ENCODE measurements at places on chromosomes 1 and 21. TPM values are rescaled to one million over a fixed set of nuclear protein-coding genes. Genes with fewer than 3 reads are reported as not detected.

Gene FAM151A
- total RNA-seq: 1.5 TPM

Gene VAV3
- 40.0 TPM for total RNA-seq

Gene ADGRL2
- total RNA-seq: 14.5 TPM

Gene AADACL3
- not detected for total RNA-seq

Gene ACKR1
- total RNA-seq: not detected

Gene SMCP
- total RNA-seq: not detected

Gene INKA2
- 4.6 TPM for total RNA-seq

Gene SLC5A3
- 10.1 TPM for total RNA-seq

Gene CCDC27
- total RNA-seq: not detected

Gene MMEL1
- total RNA-seq: not detected

Gene KRTAP13-2
- total RNA-seq: not detected

Gene ATP1A2
- not detected for total RNA-seq

Gene GJA5
- total RNA-seq: not detected

Gene FCRL1
- not detected for total RNA-seq

Gene LRRC38
- total RNA-seq: not detected

Gene FCRL3
- total RNA-seq: not detected

Gene AMY2A
- not detected for total RNA-seq

Gene OLFML2B
- total RNA-seq: not detected

Gene NBPF3
- 5.8 TPM for total RNA-seq

Gene MEX3A
- 7.6 TPM for total RNA-seq

Gene IL19
- total RNA-seq: not detected

Gene VCAM1
- total RNA-seq: not detected

Gene HPCA
- not detected for total RNA-seq

Gene EFNA3
- total RNA-seq: 1.6 TPM

Gene SPATA6
- total RNA-seq: 1.8 TPM

Gene CAPN9
- total RNA-seq: 0.31 TPM

Gene ATXN7L2
- 2.7 TPM for total RNA-seq

Gene CFAP107
- total RNA-seq: not detected

Gene HHIPL2
- 0.53 TPM for total RNA-seq

Gene GIPC2
- 39.7 TPM for total RNA-seq

Gene TMEM125
- not detected for total RNA-seq

Gene ZNF683
- total RNA-seq: not detected

Gene CYP4Z1
- not detected for total RNA-seq

Gene DAB1
- 0.08 TPM for total RNA-seq

Gene WNT3A
- not detected for total RNA-seq

Gene ERICH3
- total RNA-seq: not detected

Gene FAM177B
- not detected for total RNA-seq

Gene FCRL4
- not detected for total RNA-seq

Gene TBX19
- 0.31 TPM for total RNA-seq

Gene NTMT2
- not detected for total RNA-seq

Gene PPIAL4G
- not detected for total RNA-seq

Gene GJA4
- total RNA-seq: not detected

Gene PGLYRP4
- total RNA-seq: not detected

Gene ADAMTS4
- 0.73 TPM for total RNA-seq

Gene TSPEAR
- 0.07 TPM for total RNA-seq

Gene TNNT2
- 0.20 TPM for total RNA-seq

Gene PCAT6
- total RNA-seq: 0.60 TPM

Gene EVI5
- 12.6 TPM for total RNA-seq

Gene KCNQ4
- total RNA-seq: not detected

Gene ARHGEF19
- 1.8 TPM for total RNA-seq

Gene MPL
- not detected for total RNA-seq

Gene HES3
- total RNA-seq: not detected

Gene ANGPTL1
- total RNA-seq: 2.9 TPM

Gene AHDC1
- 2.7 TPM for total RNA-seq

Gene NECTIN4
- 12.4 TPM for total RNA-seq

Gene VANGL2
- not detected for total RNA-seq

Gene IQCC
- total RNA-seq: 3.0 TPM
